Trophoblast cell (in vitro differentiated cells and primary cell): ENCODE measurements at places on chromosomes 4 and X.

DNA sequence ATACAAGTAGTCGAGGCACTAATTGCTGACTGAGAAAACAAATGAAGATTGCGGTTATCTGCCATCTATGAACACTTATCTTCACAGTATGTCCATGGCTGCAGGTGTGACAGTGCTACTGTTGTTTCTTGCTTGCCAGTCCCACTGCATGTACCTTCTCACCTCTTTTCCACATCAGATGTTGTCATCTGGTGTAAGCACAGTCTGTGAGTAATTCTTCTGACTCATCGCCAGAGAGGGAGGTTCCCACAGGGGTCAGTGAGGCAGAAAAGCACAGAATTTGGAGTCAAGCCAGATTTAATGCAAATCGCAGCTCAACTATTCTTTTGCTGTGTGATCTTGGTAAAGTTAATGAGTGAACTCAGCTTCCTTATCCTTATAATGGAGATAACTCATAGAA lies 144.4 kb downstream of the GLRA2 start:
- peak; percentile 61 for DNase-seq

GRCh38 chr4:47553329-47554125 lies 68.5 kb downstream of the ATP10D start:
- DNase-seq, result no peak

- DNase-seq, result no peak
Observed at GRCh38 chr4:61771056-61771455, 570.9 kb downstream of the ADGRL3 start.

- no peak for DNase-seq
Observed at GRCh38 chr4:38313999-38314561, 349.9 kb upstream of the KLF3 start.

- DNase-seq, result no peak
Observed at GRCh38 chrX:138711399-138712347, at the start of gene FGF13. Gene FGF13 (minus strand): TSS chrX:138711717. CDS start chrX:138711003, 714 bp downstream.

- DNase-seq, result no peak
Observed at GRCh38 chrX:122113376-122113775, 1066.0 kb downstream of the GLUD2 start.

DNA sequence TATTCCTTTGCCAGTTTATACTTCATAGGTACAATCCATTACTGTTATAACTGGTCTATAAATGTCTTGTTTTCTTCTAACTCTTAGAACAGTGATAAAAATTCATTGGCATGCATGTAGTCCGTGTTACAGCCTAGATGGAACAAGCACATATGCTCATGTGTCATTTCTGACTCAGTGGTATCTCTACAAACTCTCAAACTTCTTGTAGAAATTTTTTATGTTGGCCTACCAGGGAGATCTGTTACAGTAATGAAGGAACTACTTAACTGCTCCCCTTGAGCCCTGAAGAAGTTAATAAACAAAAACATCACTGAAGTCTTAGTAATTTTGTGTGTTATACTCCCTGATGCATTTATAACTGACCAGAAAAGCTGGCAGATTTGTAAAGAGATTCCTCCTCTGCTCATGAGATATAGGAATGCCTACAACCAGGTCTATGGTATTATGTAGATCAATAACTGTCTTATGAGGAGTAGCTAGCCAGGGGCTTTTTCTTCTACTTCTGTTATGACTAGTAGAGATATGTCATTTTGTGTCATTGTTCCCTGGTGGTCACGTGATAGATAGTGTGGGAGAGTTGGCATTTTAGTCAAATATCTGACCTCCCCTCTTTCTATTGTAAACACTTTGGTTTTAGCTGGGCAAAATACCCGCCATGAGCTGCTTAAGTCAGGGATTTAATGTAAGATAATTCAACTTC lies 53.7 kb upstream of the FAAH2 start:
- no peak for DNase-seq

DNA sequence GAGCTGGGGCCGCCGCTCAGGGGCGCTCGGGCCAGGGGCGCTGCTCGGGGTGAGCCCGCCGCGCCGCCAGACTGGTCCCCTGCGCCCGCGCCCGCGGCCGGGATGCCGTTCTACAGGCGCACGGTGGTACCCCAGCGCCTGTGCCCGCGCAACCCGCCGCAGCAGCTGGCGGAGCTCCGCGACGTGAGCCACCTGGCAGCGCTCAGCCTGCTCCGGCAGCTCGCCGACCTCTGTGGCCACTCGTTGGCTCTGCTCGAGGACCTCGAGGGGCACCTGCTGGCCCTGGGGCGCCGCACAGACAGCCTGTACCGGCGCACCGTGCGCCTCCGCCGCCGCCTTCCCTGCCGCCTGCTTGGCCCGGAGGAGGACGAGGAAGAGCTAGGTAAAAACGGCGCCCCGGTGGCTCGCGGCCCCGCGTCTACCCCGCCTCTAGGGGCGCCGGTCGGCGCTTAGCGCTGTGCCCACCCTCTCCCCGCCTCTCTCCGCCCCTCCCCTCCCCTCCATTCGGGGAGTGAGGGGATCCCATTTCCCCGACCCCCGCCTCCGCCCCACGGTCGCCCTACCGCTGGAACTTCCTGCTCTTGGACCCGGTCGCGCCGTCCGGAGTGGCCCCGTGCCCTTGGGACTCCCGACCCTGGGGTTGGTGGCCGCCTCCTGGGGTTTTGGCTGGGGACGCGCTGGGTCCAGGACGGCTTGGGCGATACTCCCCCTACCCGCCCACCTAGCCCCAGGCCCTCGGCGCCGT lies 513 bp downstream of the NHSL2 start:
- no peak for DNase-seq

GRCh38 chrX:111811831-111812230 lies 64.2 kb upstream of the TRPC5OS start:
- DNase-seq, result no peak
